ENCODE measurements at places on chromosomes 1 and 21. TPM values are rescaled to one million over a fixed set of nuclear protein-coding genes. Genes with fewer than 3 reads are reported as not detected.
A peak's percentile ranks its signal among the peaks of the same experiment; 100 is the strongest.

GRCh38 chr1:87513966-87514660 lies 185.4 kb downstream of the LMO4 start:
- no peak for DNase-seq

DNA sequence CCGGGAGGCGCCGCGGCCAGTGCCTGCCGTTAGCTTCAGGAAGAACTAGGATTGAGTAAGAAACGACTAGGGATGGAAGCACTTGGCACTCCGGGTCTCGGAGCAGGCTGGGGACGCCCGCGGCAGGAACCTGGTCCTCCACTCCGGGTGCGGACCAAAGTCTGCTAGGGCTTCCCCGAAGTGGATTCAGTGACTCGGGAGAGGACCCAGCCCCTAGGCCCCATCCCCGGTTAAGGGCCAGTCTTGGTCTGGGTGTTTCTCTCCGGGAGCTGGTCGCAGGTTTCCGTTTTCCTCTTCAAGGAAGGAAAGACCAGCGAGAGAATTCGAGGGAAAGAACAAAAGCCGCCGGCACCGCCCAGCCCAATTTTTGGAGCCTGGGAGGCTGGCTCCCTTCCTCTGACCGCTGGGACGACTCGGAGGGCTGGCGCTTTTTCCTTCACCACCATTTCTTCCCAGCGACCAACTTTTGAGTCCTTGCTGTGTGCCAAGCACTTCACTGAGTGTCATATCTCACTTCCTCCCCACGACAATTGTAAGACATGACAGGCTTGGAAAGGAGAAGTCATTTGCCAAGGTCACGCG lies 16.8 kb upstream of the STMN1 start:
- peak; percentile 50 for DNase-seq

- DNase-seq, result no peak
Measured at GRCh38 chr1:86823821-86824500, 90.0 kb downstream of the SELENOF start.

Gene SPRR1A
- total RNA-seq, result not detected

Gene IQCC
- 5.5 TPM for total RNA-seq

Gene FNDC5
- 3.3 TPM for total RNA-seq

Gene PTGS2
- total RNA-seq, result 0.03 TPM

Measured in Caki2 (cell line).